Omental fat pad (tissue), 4 donors: ENCODE measurements at places on chromosomes 16 and 17.

GRCh38 chr17:238964-239259 lies 57.5 kb upstream of the DOC2B start:
- no peak for DNase-seq

- DNase-seq: no peak
Measured at GRCh38 chr17:9771465-9771864, 19.9 kb downstream of the DHRS7C start.

DNA sequence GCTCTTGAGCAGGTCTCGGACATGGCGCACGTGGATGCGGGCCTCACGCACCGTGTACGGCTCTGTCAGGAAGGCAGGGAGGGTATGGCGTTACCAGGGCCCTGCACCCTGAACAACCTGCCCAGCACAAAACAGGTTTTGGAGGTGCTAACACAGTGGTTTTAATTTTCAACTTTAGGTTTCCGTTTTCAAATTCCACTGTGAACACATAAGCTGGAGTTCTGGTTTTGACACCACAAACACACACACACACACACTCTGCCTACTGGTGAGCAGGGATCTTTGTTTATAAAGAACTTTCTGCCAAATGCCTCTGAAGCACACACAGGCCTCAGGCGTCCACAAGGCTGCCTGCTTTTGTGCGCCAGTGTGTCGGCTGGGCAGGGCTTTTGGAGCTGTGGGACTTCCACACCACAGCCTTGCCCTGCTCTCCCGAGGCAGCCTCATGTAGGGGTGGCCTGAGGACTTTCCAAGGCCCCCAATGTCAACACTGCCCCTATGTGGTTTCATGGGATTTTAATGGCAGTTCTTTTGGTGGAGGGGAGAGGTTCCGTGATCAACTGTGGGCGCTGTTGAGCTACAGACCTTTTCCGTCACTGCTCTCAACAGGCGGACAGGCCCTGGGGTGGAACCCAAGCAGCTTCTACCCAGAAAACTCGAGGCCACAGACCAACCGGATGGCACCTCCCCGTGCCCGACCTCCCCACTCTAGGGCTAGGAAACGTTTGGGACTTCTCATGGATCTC lies 9.4 kb downstream of the CLUH start:
- no peak for DNase-seq

DNA sequence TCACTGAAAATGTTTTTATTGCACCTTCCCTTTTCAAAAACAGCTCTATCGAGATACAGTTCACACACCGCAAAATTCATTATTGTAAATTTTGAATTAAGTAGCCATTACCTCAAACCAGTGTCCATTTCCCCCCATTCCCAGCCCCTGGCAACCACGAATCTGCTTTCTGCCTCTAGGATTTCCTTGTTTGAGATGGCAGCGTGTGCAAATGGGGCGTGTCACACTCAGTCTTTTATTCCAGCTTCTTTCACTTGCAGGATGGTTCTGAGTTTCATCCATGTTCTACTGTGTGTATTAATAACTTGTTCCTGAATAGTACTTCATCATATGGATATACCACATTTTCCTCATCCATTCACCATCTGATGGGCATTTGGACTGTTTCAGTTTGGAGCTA lies 14.8 kb downstream of the ACSF3 start:
- DNase-seq: no peak

DNA sequence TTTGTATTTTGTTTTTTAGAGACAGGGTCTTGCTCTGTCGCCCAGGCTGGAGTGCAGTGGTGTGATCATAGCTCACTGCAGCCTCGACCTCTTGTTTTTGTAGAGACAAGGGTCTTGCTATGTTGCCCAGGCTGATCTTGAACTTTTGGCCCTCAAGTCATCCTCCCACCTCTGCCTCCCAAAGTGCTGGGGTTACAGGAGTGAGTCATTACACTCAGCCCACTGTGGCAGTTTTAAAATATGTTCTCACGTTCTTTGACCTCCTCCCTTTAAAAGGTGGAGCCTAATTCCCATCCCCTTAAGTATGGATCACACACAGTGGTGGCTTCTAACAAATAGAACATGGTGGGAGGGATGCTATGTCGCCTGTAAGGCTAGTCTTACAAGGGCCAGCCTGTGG lies 67.7 kb downstream of the ZDHHC7 start:
- no peak for DNase-seq

GRCh38 chr17:65559804-65560627 lies 1.4 kb downstream of the AXIN2 start:
- DNase-seq: no peak

- no peak for DNase-seq
Measured at GRCh38 chr17:18043491-18043890, 4.3 kb downstream of the GID4 start.

DNA sequence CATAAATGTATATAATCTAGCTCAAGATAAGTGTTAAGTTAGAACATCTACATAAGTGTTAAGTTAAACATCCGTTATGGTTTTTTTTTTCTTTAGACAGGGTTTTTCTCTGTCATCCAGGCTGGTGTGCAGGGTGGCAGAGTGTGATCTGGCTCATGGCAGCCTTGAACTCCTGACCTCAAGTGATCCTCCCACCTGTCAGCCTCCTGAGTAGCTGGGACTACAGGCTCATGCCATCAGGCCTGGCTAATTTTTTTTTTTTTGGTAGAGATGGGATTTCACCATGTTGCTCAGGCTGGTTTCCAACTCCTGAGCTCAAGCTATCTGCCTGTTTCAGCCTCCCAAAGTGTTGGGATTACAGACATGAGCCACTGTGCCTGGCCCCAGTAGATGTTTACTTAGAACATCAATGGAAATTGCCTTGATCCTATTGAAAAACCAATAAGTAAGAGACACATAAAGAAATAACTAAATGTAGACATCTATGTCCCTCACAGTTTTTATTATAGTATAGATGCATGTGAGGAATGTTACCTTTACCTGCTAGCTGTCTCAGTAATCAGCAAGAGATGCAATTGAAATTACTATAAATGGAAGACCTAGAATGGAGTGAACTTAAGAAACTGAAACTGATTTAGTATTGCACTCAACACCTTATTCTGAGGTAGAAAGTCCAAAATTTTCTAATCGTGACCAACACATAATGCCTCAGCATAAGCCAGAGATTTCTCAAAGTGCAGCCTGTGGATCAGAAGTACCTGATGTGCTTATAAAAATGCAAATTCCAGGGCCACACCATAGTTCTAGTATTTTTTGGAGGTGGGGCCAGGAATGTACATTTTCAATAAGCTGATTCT lies 5.5 kb upstream of the FAM20A start:
- no peak for DNase-seq

DNA sequence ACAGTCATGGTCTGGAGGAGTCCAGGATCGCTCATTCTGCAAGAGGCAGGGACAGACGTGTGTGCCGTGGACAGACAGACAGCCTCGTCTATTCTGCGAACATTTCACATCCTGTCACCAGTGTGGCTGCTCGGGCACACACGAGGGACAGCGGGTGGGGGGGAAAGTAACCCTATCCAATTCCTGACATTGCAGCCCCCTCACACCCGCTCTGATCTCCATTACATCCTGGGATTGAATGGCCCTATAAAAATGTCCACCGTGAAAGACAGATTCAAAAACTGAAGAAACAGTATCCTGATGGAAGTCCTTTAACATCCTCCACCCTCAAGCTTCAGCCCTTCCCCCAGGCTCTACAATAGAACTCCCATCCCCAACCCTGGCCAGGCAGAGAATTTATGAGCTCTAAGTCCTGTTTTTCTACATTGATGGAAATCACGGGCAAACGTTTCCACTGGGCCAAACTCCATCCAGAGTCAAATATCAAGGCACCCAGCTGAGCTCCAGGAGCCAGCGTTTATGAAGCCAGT lies 39.4 kb downstream of the HS3ST3A1 start:
- peak; percentile 29 for DNase-seq

DNA sequence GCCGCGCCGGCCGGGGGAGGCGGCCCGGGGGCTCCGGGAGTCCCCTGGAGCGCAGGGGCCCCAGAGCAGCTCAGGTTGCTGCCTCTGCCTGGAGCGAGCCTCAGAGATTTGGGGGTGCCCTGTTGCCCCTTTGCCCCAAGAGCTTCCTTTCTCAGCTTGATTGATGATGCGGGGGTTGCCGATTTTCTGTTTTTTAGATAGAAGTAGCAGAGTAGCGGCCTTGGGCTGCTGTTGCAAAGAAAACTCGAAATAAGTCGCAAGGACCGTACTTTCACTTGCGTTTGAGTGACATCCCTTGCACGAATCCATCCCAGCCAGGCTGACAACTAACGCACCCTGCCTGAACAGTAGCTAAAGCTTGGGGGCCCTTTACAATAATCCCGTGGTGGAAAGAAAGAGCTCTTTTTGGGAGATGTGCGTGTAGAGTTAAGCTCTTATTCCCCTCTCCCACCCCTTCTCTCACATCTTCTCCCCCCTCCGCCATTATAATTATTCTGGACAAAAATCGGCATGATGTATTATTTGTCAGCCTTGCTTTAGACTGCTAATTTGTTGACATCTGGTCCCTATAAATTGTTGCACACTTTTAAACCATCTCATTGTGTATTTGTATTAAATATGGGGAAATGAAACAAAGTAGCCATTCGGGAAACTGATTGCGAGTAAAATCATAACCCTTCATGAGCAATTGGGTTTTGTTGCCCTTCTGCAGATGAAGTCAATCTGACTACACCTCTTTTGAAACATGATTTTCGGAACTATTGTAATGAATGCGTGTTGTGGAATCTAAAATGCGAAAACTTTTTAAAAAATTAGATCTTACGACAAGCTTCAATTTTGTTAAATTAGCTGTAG lies 873 bp downstream of the USP10 start:
- no peak for DNase-seq

- DNase-seq: no peak
Measured at GRCh38 chr17:45006927-45007461, 38.9 kb upstream of the C1QL1 start.

- peak; percentile 4 for DNase-seq
Measured at GRCh38 chr16:86026916-86027315, 128.0 kb downstream of the IRF8 start.

DNA sequence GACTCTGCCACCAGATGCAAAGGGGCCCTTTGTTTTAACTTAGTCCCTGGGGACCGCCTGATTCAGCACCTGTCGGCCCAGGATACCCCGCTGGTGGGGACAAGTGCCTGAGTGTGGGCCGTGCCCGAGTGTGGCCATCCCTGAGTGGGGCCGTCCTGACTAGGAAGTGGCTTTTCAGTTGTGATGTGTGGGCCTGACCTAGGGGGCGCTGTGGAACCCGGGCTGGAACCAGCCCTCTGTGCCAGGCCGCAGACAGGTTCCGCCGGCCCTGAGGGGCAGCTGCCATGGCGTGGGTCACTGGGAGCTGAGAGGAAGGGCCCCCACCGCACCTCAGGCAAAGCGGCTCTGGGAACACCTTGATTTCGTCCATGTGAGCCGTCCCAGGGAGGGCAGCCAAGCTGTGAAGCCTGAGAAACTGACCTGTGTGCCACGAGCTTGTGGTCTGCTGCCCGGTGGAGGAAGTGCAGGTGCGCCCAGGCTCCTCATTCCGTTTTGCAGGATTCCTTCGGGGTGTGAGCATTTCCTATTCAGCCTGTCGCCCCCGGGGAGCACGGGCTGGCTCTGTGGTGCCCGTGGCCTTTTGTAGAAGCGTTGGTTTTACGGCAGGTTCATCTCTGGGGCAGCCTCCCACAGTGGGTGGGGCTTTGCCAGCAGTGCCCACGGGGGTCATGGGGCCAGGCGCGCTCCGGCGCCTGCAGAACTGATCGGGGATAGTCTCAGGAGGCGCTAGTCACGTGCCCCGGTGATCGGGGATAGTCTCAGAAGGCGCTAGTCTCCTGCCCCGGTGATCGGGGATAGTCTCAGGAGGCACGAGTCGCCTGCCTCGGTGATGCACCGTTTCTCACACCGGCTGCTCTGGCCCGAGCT lies 5.3 kb downstream of the RPL13 start:
- no peak for DNase-seq

- no peak for DNase-seq
Measured at GRCh38 chr17:7248796-7249195, 2.7 kb downstream of the CTDNEP1 start.

DNA sequence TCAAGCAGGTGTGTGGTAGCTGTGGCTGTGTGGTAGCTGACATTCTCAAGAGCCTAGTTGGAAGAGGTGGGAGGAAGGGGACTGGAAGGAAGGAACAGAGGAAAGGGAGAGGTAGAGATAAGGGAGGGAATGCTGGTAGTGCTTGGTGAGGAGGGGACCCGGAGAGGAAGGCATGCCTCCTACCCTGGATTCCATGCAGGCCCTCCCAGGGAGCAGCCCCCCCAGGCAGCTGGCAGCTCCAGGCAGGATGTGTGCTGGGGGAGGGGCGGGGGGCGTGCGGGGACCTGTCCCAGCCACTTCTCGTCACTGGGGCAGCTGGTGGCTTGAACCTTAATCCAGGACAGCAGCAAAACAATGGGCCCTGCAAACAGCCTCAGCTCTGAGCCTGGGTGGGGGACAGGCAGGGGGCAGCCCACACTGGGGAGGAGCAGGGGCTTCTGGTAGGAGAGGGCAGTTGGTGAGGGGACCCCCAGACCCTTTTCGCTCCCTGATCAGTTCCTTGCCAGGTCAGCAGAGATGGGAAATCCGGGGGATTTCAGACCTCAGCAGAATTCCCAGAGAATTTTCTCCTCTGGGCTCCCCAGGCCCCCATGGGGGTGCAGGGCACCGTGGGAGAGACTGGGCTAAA lies 27.1 kb downstream of the ARHGAP23 start:
- DNase-seq: no peak

DNA sequence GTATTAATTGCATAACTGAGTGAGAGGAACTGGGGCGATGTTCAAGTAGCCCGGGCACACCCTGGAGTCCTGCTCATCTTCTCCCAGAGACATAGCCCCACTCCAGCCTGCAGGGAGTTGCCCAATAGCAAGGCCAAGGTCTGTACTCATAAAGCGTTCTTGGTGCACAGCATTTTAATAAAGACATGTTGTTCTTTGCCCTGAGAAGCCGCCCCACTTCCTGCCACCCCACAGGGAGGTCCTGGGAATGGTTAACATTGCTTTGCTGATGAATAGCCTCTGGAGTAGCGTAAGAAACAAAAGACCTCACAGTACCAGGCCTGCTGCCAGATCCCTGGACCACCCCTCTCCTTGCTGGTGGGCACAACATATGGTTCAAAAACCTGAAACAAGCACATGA lies 21.6 kb upstream of the CDH1 start:
- DNase-seq: no peak

GRCh38 chr17:32189343-32189742 lies 47.0 kb downstream of the RHOT1 start:
- no peak for DNase-seq

DNA sequence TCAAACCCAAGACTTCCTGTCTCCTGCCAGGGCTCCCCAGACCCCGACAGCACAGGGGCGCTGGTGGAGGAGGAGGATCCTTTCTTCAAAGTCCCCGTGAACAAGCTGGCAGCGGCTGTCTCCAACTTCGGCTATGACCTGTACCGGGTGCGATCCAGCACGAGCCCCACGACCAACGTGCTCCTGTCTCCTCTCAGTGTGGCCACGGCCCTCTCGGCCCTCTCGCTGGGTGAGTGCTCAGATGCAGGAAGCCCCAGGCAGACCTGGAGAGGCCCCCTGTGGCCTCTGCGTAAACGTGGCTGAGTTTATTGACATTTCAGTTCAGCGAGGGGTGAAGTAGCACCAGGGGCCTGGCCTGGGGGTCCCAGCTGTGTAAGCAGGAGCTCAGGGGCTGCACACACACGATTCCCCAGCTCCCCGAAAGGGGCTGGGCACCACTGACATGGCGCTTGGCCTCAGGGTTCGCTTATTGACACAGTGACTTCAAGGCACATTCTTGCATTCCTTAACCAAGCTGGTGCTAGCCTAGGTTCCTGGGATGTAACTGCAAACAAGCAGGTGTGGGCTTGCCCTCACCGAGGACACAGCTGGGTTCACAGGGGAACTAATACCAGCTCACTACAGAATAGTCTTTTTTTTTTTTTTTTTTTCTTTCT lies 8.1 kb downstream of the SERPINF1 start:
- DNase-seq: no peak

GRCh38 chr17:71399649-71400048 lies 721.2 kb upstream of the SOX9 start:
- DNase-seq: no peak

- DNase-seq: no peak
Measured at GRCh38 chr16:68984467-68984866, 121.0 kb upstream of the HAS3 start.
